NCI-H2029 treated with DMSO at 0.1 percent for 48 hours (cell line): ENCODE measurements at places on chromosomes 13 and 19.

DNA sequence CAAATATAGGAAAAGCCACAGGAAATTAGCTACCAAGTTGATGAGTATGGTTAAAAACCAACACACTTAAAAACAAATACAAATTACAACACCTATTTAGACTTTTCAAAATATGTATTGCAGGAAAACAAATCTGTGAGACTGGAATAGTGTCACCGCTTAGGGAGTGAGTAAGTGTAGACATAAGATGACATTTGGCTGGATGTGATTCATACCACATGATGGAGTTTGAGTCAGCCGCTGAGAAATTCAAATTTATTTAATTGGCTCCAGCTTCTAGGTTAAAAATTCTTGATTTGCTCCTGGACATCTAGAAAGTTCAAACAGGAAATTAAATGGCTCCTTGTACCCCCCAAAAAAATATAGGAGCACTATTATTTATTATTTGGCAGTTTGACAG, 531.7 kb downstream of the SLITRK1 start:
- DNase-seq: no peak

DNA sequence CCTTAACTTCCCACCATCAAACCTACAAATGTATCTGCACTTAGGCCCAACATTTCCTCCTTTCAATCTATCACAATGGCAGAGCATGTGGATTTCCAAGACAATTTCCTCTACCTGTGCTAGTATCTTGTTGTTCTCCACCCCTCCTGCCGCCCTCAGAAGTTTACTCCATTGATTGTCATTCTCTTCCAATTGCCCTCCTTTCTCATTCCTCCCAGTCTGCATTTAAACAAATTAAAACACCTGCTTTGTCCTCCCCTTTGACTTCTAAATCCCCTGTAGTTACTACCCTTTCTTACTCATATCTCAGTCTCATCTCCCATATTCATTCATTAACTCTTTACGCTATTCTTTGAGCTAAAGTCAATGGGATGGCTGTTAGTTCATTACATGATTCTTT, 370.6 kb downstream of the DIAPH3 start:
- no peak for DNase-seq

DNA sequence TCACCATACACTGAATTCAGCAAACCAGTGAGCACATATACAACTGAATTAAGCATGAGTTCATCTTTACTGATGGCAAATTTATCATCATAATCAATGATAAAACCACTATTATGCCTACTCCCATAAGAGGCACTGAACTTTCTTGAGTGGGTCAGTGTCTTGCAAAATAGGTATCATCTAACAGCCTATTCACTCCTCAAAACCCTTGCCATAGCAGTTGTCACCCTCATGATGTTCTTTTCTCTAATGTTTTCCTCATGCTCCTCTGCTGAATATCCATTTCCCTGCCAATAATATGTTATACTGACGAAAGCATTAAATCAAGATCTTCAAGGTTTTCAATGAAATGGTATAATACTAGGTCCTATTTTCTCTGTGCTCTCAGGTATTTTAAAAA, 5.6 kb downstream of the ARGLU1 start:
- no peak for DNase-seq

DNA sequence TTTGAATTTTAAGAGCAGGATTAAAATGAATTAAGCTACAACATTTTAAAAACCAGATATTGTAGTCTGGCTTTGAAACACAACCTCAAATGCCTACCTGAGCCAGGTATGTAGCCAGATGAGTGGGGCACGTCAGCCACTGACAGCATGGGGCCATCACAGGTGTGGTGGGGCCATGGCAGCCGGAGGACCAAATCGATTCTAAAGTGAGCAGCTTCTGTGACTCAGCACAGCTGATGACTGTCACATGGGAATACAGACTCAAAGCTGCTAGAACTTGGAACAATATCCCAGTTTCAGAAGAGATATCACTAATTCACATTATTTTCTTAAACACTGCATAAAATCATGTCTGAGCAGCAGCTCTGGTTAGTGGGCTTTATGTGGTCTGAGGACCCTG, 52.8 kb downstream of the SERP2 start:
- no peak for DNase-seq

GRCh38 chr19:46384396-46384795, 29.0 kb downstream of the CCDC8 start:
- DNase-seq: no peak

DNA sequence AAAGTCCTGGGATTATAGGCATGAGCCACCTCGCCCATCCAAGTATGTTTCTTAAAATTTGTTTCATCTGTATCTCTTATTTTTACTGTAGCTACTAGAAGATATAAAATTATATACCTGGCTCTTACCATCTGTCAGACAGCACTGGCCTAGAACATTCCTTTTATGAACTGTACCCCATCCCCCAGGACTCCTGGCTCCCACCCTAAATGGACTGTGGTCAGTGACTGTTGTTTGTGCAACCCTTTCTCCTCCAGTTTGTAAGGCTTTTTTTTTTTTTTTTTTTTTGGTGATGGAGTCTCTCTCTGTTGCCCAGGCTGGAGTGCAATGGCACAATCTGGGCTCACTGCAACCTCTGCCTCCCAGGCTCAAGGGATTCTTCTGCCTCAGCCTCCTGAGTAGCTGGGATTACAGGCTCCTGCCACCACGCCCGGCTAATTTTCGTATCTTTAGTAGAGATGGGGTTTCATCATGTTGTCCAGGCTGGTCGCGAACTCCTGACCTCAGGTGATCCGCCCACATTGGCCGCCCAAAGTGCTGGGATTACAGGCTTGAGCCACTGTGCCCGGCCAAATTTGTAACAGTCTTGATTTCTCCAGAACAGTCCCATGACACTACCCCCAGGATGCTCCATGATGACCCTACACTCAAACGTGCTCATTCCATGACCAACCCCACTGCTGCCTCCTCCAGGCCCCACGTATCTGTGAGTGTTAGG, 2.5 kb downstream of the NDUFA3 start:
- DNase-seq: no peak

DNA sequence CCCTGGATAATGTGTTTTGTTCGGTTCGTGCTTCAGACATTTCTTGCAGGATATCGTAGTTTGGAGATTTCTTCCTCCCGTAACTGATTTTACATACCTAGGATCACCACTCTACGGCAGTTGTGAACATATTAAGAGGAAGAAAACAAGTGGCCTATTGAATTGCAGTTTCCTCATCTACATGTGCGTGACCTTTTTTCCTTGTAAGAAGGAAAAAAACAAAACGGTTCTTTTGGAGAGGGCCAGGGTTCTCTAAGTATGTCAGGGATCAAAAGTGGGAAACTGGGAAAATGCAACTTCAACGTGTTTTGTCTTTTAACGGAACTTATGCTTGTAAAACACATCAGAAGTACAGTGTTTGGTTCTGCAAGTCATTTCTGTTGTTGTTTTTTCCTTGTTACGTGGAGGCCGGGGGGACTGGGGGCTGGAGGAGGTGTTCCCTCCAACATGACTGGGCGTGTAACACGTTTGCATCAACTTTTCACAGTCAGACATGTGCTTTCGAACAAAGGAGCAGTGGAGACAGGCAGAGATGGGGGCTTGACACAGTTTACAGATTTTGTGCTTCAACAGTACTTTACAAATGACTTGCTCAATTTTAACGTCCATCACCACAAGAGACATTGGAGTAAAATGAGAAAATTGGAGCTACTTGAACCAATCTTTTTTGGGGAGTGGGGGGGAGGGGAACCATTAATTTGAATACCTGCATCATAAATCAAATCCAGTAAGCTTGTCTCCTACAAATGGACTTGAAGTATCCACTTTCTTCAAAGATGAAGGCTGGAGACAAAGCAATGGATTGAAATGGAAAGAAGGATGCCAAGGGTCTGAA, 3.8 kb downstream of the ZC3H4 start:
- DNase-seq: no peak

DNA sequence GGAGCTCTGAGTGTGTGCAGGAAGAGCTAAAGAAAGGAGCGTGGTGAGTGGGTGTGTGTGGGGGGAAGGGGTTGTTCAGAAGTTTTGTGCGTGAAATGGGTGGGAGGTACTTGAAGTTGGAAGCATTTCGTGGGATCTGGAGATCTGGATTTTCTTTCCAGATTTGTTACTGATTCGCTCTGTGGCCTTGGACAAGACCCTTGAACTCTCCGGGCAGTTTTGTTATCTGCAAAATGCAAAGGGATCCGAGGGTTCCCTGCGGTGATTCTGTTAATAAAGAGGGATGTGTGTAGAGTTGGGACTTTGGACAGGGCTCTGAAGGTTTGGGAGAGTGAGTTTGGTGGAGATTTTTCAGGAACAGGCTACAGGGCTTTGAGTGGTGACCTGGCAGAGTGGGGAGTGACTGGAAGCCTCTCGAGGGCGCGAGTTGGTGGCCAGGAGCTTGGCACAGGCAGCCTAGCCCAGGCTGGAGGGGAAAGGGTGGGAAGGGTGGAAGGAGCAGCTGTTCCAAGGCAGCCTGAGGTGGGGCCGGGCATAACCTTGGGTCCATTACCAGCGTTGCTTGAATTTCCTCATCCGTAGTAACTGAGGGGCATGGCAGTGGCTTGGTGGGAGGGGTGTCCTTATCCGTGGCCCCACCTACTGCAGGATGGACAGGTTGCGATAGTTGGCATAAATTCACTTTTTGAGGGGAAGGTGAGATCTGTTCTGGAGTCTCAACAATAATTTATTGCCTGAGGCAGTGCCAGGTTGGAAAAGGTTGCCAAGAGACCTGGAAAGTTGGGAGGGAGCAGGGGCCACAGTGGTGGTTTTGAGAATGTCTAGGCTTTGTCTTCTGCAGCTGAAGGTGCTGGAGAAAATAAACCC, 2.1 kb downstream of the ACTN4 start:
- peak; percentile 79 for DNase-seq

DNA sequence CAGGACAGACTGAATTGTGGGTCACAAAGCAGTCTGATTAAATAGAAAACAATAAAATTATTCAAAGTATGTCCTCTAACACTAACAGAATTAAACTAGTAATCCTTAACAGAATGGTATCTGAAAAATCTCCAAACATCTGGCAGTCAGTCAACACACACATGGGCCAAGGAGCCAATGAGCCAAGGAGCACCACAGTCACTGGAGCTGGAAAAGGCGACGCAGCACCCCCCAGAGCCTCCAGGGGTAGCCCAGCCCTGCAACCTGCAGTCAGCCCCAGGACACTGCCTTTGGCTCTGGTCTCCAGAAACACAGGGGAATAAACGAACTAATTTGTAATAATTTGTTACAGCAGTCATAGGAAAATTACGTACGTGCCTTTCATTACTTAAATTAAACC, 12.3 kb downstream of the TUBGCP3 start:
- no peak for DNase-seq

DNA sequence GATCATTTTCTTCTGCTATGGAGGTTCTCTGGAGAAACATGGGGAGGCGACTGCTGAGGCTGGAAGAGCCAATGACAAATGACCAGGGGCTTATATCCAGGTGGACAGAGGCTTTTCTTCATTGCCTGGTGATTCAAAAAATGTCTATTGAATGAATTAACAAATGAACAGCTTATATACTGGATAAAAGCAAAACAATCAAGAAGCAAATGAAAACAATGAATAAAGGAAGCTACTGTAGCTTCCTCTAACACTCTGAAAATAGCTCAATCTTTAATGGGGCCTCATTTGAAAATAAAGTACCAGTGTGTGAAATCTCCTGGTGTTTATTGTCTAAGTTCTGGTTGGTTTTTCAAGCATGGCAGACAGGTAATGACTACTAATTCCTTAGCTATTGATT, 167.5 kb upstream of the TMTC4 start:
- no peak for DNase-seq

DNA sequence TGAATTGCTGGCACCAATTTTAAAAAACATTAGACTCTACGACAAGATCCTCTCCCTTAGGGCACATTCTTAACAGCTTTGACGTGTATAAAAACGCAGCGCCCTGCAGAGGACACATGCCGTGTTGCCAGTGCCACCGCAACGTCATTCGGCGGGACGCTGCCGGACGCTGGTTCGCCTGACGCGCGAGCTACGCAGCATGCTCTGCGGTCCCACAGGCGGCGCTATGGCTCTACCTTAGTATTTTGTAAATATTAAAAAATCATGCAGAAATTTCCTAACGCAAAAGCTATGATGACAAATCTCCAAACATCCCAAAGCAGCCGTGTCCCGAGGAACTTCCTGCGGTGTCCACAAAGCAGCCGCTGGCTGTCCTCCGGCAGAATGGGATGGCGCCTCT, 4.2 kb upstream of the ADPRHL1 start:
- DNase-seq: no peak

- no peak for DNase-seq
Measured at GRCh38 chr13:28220166-28220565, 81.8 kb downstream of the PAN3 start.

DNA sequence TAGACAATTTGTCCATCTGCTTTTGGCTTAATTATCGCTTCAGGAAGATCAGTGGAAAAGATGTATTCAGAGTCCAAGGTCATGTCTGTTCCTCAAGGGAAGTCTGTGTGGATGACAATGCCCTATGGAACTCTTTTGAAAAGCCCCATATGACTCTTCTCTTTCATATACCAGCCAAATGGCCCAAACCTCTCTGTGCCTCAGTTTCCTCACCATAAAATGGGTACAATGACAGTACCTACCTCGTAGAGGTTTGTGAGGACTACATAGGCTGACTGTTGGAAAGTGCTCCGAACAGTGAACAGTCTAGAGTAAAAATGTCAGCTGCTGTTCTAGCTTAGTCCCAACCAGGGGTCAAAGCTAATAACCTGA, 104.6 kb downstream of the COL4A2 start:
- no peak for DNase-seq

DNA sequence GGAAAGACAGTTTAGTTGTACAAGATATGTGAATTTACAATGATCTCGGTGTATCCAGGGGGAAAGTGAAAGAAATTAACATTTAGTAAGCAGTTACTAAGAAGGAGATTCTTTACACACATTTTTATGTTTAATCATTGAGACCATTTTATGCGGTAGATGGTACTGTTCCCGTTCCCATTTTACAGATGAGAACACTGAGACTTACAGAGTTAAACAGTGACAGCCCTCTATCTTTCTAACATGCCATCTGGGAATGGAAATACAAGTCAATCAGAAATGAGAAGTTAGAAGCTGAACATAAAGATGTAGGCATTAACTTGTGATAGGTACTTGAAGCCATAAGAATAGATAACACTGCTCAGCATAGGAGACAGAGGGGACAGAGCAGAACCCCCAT, 144.9 kb downstream of the VWA8 start:
- no peak for DNase-seq

DNA sequence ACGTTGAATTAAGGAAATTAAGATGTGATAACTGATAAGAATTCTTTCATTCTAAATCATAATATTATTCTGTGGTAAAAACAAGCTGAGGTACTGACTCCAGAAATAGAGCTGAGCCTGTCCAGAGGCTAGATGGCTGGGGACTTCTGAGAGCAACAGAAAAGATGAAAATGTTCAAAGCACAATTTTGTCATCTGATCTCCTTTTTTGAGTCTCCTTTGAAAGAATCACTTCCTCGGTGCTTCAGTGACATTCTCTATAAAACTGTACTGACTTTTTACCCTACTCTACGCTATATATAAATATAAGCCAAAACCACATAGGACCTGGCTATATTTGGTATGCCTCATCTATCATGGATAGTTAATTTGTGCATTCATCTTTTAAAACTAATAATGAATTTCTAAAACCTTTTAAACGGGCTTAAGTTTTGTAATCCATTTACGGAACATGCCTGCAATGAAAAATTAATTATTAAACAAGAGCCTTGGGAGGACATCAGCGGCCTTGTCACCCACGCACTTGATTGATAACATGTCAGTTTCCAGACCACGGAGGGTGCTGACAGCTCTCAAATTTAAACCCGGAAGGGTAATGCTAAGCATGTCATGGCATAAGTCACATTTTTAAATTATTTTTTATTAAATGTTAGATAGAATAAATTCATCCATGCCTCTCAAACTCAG, 235.5 kb downstream of the PCDH9 start:
- no peak for DNase-seq
